Stimulated activated CD4-positive, alpha-beta T cell treated with anti-CD3 and anti-CD28 coated beads, Interleukin-15, amount 100 ng/mL, for 1 hour (primary cell): ENCODE measurements at places on chromosomes 16 and 17.

DNA sequence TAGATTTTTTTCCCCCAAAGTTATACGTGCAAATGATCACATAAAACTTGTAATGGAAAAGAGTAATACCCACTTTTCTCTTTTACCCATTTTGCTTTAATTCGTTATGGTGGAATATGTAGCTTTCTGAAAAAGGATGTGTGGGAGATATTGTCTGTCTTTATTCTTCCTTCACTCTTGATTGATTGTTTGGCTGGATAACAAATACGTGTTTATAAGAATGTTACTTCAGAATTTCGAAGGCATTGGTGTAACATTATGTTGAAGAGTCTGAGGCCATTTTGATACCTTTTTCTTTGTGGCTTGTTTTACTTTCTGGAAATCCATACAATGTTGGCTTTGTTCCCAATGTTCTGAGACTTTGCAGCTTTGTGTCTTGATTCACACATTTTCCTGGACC is 71.4 kb downstream of the BCAS3 start:
- DNase-seq, result no peak

GRCh38 chr17:35825206-35825605 is 15.9 kb downstream of the TAF15 start:
- DNase-seq, result no peak

GRCh38 chr17:50222922-50223321 is 21.5 kb upstream of the COL1A1 start:
- no peak for DNase-seq

DNA sequence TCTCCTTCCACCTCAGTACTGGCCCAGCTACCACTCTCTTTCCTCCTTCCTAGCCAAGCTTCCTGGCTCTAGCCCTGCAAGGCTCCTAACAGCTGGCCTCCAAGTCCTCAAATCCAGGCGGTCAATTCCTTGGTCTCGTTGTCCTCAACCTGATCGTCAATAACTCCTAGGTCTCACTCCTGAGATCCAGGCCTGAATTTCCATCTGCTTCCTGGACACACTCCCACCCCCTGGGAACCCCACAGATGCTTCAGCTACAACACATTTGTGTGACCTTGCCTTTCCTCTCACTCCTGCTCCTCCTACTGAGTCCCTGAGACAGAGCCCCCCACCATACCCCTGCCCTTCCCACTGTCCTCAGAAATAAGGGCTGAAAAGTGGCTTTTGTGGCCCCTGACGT is 2.3 kb downstream of the ENKD1 start:
- DNase-seq, result no peak

DNA sequence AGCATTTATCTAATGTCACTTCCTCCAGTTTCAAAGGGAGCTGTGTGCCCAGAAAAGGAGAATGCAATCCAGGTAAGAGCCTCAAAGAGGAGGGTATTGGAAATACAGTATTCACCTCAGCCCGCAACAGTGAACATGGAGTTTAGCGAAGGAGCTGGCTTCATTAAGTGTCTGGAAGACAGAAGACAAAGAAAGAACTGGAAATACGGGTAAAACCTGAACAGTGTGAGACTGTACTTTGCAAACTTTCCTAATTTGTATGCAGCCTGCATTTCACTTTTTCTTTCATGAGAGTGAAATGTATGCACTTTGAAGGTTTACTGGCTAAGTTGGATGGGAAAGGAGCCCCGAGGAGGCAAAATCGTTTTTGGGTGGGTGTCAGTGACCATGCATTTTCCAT is 478.4 kb downstream of the HS3ST3B1 start:
- no peak for DNase-seq

DNA sequence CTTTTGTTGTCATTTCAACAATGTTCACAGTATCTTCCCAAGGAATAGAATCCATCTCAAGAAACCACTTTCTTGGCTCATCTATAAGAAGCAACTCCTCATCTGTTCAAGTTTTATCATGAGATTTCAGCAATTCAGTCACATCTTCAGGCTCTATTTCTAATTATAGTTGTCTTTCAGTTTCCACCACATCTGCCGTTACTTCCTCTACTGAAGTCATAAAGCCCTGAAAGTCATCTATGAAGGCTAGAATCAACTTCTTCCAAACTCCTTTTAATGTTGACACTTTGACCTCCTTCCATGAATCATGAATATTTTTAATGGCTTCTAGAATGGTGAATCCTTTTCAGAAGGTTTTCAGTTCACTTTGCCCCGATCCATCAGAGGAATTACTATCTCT is 102.1 kb downstream of the CDH13 start:
- DNase-seq, result no peak

DNA sequence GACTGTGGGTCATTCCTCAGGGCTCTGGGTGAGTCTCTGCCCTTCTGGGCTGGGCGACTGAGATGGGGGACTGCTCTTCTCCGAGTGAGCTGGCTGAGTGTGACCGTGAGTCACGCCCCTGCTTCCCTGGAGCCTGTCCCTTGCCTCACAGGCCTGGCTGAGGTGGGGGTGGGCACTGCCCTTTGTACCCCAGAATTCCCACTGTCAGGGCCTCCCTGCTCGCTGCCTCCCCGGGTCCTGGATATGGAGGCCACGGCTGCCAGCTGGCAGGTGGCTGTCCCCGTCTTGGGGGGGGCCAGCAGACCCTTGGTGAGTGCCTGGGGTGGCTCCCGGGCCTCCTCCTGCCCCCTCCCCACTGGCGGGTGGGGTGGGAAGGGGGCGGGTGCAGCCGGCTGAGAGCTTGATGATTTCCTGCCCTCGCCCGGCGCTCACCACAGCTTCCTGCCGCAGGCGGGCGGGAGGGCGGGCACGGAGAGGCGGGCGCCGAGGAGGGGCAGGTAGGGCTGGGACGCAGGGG is at the start of gene LAT:
Gene LAT (plus strand): TSS at position 434 of the 517 bp plus-strand sequence. CDS start 366 bp downstream, outside the sequence.
- DNase-seq, result peak; percentile 64

DNA sequence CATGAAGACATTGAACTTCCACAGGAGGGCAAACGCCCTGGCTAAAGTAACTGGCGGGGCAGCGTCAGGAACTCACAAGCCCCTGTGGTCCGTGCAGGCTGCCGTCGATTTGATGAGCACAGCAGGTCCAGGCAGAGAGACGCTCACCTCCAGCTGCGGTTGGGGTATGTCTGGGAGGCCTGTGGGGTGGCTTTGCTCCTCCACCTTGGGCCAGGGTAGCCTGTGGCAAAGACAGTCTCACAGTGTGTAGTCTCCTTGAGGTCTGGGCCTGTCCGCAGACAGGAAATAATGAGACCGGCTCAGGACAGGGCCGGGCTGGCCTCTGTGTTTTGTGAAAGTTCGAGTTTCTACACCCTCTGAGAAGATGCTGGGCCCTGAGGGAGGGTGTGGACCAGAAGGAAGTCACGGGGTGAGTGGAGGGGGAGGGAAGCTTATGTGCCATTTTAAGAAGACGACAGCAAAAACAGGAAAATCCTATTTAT is 103.3 kb downstream of the METRNL start:
- DNase-seq, result no peak

DNA sequence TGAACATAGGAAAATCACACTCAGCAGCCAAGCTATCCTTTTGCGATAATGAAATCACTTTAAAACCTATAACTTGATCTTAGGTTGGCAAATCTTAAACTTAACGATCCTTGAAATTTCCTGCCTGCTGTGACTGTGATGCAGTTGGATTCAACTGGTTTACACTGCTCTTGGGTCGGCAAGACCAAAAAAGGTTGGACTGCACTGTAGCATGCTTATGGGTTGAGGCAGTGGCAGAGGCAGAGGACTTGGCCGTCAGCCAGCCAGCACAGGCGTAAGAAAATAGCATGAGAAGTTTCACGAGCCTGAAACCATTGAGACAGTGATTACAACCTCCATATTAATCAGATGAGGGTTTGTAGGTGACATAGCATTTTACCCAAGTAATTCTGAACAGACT is 21.4 kb downstream of the WSB1 start:
- no peak for DNase-seq

GRCh38 chr17:78356101-78356713 is 3.7 kb downstream of the SOCS3 start:
- DNase-seq, result peak; percentile 71

GRCh38 chr17:4679658-4680057 is 24.3 kb downstream of the PELP1 start:
- no peak for DNase-seq

- no peak for DNase-seq
These were observed 18.9 kb downstream of the MYBBP1A start for GRCh38 chr17:4536259-4536741.

- DNase-seq, result no peak
These were observed 4.5 kb upstream of the HERPUD1 start for GRCh38 chr16:56927471-56927870.

- DNase-seq, result peak; percentile 57
These were observed 2.9 kb downstream of the GSE1 start for GRCh38 chr16:85615852-85616606.

- no peak for DNase-seq
These were observed 42.6 kb downstream of the CYTH1 start for GRCh38 chr17:78739331-78739931.

DNA sequence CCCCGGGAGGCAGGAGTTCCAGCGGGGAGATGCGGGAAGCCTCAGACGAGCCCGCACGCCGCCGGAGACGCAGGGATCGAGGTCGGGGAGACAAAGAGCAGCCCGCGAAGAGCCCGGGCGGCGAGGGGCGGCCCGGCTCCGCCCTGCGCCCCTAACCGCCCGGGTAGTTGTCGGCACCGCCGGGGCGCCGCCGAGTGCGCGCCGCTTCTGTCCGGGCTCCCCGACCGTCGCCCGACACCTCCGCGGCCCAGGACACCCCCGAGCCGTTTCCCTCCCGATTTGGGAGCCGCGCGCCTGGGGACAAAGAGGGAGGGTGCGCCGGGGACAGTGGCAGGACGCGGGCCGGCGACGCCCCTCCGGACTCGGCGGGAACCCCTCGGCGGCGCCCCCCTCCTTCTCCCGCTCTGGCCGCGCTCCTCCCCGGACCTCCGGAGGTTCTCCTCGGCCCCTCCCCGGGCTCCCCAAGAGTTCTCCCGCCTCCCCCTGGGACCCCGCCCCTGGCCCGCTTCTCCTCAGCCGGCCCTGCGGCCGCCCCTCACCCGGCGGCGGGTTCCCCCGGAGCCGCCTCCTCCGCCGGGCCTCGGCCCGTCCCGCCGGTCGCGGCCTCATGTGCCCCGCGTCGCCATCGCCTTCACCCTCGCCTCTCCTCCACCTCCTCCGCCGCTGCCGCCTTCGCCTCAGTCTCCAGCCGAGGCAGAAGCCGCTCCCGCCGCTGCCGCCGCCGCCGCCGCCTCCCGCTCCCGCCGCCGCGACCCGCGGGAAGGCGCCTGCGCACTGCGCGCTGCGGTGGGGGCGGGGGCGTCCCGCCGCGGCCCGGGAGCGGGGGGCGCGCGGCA is at the start of gene GJC1:
Gene GJC1 (minus strand): TSS at position 765 of the 836 bp plus-strand sequence. CDS start 24,470 bp downstream, outside the sequence.
- no peak for DNase-seq

- DNase-seq, result no peak
These were observed 41.4 kb upstream of the PITPNM3 start for GRCh38 chr17:6597727-6598126.

DNA sequence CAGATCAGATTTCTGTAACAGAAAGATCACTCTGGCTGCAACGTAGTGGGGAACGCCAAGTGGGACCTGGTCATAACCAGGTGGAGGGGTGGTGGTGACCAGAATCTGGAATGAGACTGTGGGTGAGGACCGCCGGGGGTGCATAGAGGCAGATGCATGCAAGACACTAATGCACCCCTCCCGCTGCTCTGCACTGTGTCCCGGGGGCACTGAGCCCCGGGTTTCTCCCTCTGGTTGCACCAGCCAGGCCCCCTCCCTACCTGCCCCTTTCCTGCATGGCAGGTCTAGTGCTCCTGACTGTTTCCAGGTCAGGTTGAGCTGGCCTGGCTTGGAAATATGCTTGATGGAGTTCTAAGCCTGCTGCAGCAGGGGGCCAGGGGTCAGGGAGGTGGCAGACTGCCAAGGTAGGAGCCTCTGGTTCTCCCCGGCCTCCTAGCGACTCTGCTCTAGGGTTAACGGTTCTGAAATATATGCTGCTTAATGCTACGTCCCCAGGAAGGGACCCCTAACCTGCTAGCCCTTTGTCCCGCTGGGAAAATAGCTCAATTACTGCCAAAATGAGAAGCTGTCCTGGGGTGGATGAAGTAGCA is 94.3 kb downstream of the SDK2 start:
- no peak for DNase-seq

GRCh38 chr16:69078073-69078472 is 27.4 kb upstream of the HAS3 start:
- no peak for DNase-seq

- DNase-seq, result no peak
These were observed 1.8 kb downstream of the KCNJ2 start for GRCh38 chr17:70171159-70171558.

DNA sequence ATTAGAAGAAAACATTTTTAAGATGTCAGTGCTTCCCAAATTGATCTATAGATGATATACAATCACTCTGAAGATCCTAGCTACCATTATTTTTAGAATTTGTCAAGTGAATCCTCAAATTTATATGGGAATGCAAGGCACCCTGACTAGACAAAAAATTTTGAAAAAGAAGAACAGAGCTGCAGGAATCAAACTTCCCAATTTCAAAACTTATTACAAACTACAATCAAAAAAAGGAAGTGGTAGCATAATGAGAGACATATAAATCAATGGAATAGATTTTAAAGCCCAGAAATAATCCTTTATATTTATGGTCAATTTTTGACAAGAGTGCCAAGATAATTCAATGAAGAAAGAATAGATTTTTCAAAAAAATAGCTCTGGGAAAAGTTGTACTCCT is 198.3 kb upstream of the KCNJ16 start:
- DNase-seq, result no peak

- no peak for DNase-seq
These were observed 21.3 kb downstream of the C16orf74 start for GRCh38 chr16:85729452-85730185.

GRCh38 chr16:67731071-67731752 is 12.1 kb upstream of the GFOD2 start:
- no peak for DNase-seq

- DNase-seq, result no peak
These were observed 252.3 kb upstream of the EEF2KMT start for GRCh38 chr16:5349670-5350517.

- no peak for DNase-seq
These were observed 24.0 kb downstream of the CREBBP start for GRCh38 chr16:3856367-3857141.

DNA sequence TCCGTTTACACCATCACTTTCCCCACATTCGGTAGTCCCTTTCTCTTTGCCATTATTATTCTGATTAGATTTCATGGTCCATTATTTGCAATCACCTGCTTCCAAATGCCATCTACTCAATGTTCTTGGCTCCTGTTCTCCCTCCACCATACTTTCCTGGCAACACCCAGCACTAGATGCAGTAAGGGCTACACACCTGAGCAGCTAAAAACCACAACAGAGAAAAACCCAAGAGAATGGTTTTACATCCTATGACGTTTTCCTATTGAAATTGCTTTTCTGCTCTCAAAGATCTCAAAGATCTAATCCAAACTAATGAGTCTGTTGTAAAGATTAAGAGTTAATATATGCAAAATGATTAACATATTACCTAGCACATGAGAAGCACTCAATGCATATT is 441.3 kb downstream of the SHISA9 start:
- DNase-seq, result no peak

DNA sequence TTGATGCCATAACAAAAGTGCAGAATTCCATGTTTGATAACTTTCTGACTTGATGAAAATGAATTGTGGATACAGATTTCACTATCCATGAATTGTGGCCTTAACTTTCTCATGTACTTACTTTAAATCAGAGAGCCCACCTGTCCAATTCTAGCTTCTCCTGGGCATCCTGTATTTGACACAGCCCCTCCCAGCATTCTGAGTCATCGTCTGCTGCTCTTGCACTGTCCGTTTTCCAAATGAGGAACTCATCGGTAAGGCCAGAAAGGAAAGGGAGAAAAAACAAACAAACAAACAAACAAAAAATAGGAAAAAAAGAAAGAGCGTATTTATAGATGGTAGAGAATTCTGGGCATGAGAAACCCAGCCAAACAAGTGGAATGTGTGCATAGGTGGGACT is 361.6 kb downstream of the WWOX start:
- no peak for DNase-seq
